Left cardiac atrium (tissue), 4 donors: ENCODE measurements at places on chromosomes 4 and X. TPM values are rescaled to one million over a fixed set of nuclear protein-coding genes. Genes with fewer than 3 reads are reported as not detected.
A peak's percentile ranks its signal among the peaks of the same experiment; 100 is the strongest.

- no peak for DNase-seq
These were observed 18.9 kb upstream of the GPR101 start for GRCh38 chrX:137052643-137053235.

The GC gene
- total RNA-seq: not detected

- DNase-seq: no peak
These were observed 37.3 kb downstream of the TSC22D3 start for GRCh38 chrX:107738272-107738671.

The CCDC158 gene
- total RNA-seq: 0.62 TPM

DNA sequence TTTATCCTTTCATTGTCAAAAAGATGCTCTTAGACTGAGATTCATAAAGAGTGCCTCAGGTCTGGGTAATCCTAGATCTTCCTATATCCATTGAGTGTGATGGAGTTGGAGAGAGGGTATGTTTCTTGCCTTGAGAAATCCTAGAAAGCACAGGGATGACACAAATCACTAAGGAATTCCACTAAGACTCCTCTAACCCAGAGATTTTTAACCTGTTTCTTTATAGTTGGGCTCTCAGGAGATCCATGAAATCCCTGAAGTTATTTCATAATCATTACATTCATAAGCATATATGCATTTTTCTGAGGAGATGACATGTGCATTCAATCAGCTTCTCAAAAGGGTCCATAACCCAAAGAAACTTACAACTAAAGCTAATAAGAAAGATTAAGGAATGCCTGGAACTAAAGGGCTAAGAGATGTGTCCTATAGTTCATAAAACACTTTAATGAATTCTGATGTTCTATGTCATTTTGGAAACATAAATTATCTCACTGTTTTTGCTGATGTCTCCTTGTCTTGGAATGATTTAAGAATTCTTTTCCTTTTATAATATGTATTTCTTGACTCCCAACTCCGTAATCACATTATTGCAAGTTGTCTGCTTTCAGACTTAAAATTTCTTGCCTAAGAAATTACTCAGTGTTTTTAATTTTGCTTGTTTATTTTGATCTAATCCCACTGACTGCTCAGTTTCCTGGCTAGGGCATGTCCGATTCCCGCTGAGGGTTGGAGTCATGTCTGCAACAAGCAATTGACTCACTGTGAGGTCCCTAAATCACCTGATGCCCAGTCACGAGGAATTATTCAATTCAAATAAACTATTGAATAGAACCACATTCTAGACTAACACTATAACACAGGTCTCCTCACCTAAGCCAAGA, 2.8 kb upstream of the AMTN start:
- DNase-seq: no peak

DNA sequence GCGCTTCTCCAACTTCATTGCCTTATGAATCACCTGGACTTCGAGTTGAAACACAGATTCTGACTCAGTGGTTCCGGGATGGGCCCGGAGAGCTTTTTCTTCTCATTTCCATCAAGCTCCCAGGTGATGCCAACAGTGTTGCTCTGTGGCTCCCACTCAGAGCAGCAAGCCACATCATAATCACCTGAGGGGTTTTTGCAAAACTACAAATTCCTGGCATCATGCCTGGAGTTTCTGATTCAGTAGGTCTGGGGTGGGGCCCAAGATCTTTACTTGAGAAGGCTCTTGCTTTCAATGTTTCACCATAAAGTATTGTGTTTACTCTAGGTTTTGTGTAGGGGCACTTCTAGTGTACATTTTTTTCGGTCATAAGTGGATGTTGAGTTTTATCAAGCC, 7.0 kb downstream of the MTM1 start:
- no peak for DNase-seq

GRCh38 chr4:168766604-168767316, 243.3 kb downstream of the CBR4 start:
- no peak for DNase-seq

The HSD17B13 gene
- 0.18 TPM for total RNA-seq

The STEEP1 gene
- 13.1 TPM for total RNA-seq

DNA sequence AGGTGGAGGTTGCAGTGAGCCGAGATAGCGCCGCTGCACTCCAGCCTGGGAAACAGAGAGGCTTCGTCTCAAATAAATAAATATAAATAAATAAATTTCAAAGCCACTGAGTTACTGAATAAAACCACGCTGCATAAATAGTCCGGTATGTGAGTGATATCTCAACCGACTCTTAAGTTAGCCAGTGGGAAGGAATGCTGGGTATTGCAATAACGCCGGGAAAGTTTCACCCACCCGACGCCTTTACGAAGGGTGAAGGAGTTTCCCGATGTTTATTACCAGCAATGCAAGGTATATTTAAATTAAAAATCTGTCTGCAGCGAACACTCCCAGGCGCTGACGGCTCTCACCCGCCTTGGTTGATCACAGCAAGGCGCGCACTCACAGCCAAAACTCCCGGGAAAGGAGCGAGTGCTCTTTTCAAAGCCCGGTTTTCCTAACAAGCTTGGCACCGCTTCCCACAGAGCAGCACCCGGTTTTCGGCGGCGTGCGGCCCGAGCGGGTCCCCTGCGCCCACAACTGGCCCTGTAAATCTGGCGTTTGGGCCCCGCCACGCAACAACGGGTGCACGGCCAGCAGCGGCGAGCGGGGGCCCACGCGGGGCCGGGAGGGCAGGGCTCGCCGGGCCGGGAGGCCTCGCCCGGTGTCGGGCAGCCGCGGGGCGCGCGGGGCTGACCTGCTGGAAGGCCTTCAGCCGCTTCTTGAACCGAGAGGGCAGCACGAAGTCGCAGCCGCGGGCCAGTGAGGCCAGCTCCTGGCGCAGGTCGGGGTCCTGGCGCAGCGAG, 13.7 kb downstream of the PPP2R3B start:
- no peak for DNase-seq

GRCh38 chrX:110120025-110120424, 117.1 kb downstream of the TMEM164 start:
- no peak for DNase-seq

- DNase-seq: peak; percentile 20
These were observed 292.6 kb upstream of the KLF3 start for GRCh38 chr4:38371391-38371851.

- no peak for DNase-seq
These were observed 210.8 kb downstream of the SPOCK3 start for GRCh38 chr4:167023364-167023925.

DNA sequence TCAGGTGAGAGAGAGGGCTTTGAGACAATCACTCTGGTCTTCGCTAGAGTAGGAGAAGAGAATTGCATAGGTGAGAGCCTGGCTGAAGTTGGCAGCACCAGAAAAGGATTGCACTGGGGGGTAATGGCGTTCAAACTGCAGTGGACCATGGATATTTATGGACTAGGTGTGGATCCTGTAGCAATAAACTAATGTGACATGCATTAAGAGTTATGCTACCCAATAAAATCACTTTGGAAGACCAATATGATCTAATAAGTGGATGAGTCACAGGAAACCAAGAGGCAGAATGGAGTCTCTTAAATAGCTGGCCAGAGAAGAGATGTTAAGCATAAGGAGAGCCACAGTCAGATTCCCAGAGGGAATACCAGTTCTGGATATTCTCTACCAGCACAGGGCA, 259.8 kb downstream of the FBXO8 start:
- DNase-seq: no peak

The F9 gene
- total RNA-seq: not detected

- DNase-seq: peak; percentile 24
These were observed 474.3 kb upstream of the FTHL17 start for GRCh38 chrX:31546126-31546525.

- DNase-seq: no peak
These were observed 44.1 kb upstream of the FRMD7 start for GRCh38 chrX:132171881-132172280.

- DNase-seq: no peak
These were observed 44.2 kb upstream of the ZNF827 start for GRCh38 chr4:145982791-145983190.

The PCDH19 gene
- 0.76 TPM for total RNA-seq

GRCh38 chr4:100129774-100130173, 60.5 kb downstream of the DDIT4L start:
- no peak for DNase-seq

DNA sequence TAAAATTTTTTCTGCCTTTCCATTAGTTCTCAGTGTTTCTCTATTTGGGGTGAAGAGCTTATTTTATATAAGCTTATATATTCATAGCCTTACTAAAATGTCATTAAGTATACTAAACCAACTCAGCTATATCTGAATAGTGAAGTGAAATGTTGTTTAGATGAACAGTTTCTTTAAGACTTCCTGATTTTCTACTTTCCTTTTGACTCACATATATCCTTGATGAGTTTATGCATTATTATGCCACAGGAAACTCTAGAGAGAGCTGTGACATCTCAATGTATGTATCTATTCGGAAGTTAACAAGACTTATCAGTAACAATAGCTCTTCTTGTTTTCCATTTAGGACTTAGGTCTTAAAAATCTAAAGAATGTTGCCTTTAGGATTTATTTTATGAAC, 1491.8 kb upstream of the IGFBP7 start:
- DNase-seq: no peak

The NCAPG gene
- total RNA-seq: 1.8 TPM

The PRSS12 gene
- not detected for total RNA-seq

The RWDD4 gene
- total RNA-seq: 14.7 TPM

The DDX53 gene
- not detected for total RNA-seq

GRCh38 chr4:14910411-14910810, 91.9 kb upstream of the CPEB2 start:
- no peak for DNase-seq

The CXCL3 gene
- 1.8 TPM for total RNA-seq

DNA sequence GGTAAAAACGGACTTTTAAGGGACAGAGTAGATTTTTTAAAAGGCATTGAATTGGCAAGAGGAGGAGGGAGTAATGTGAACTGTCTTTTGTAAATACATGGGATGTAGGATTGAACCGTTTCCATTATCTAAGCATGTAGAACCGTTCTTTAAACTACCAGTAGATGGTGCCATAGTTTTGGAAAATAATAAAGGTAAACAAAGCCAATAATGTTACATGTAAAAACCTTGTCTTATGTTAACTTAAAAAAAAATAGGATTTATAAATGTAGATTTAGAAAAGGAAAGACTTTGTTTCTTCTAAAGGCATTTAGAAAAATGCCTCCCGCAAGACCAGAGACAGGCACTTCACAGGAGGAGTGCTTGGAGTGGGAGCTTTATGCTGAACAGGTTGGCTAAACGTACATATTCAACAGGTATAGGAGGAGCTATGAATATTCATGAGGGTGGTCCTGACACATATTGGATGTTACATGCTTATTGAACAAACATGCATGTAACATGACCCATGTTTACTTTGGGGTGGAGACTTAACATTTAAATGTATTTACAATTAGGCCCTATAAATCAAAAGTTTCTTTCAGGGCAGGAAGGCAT, 45.5 kb upstream of the FAM241A start:
- no peak for DNase-seq

- no peak for DNase-seq
These were observed 23.6 kb upstream of the GPRASP1 start for GRCh38 chrX:102627640-102628039.

DNA sequence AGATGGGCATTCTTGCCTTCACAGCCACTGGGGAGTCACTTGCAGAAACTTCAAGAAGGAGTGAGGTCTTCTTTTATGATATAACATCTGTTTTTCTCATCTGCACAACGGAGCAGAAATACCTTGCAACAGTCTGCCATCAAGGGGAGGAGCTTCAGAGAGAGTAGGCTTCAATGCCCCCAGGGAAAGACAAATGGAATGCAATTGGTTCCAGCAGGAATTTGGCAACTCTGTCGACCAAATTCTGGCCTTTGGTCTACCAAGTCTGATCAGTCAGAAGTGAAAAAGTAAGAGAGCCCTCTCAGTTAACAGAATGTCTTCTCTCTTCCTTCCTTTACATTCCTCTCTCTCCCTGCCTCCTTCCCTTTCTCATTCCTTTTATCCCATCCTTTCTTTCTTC, 229.3 kb downstream of the IDS start:
- no peak for DNase-seq

- DNase-seq: no peak
These were observed 41.0 kb downstream of the AMELX start for GRCh38 chrX:11334165-11334564.

The GPRIN3 gene
- 5.3 TPM for total RNA-seq

DNA sequence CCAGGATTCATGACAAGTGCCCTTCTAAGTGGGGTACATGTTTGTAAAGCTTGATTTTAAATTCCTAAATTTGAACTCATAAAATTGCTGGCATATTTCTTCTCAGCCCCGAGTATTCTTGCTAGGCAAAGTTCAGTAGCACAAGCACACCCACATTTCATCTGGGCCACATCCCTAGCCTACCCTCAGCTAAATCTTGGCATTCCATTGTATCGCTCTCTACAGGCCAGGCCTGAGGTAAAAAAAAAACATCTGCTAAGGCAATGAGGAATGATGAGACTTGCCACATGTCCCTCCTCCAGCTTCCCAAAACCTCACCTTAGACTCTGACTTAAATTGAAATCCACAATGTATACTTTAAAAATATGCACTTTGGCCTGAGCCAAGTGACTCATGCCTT, 51.4 kb upstream of the VCX3B start:
- no peak for DNase-seq

- no peak for DNase-seq
These were observed 116.2 kb downstream of the CDS1 start for GRCh38 chr4:84699001-84699671.

The HS3ST1 gene
- total RNA-seq: 1.9 TPM

DNA sequence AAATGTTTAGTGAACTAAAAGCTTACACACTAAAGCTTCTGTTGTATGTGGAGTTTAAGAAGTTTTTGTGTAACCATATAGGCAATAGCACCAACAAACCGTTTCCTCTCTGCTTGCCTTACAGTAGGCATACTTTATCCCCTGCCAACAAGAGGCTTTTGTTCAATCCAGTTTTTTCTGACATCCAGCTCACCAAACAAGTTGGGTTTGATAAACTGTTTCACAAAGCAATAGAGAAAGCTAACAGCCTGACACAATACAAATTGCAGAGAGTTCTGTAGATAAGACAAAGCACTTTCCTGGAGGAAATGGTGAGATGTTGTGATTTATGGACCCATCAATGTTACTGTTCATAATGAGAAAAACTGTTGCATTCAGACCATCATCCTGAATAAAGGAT, 53.8 kb downstream of the PACRGL start:
- no peak for DNase-seq

GRCh38 chrX:52265713-52266112, 81.0 kb downstream of the MAGED4 start:
- DNase-seq: no peak

GRCh38 chr4:127417885-127418535, 214.7 kb upstream of the INTU start:
- no peak for DNase-seq

The RHOXF2 gene
- not detected for total RNA-seq

DNA sequence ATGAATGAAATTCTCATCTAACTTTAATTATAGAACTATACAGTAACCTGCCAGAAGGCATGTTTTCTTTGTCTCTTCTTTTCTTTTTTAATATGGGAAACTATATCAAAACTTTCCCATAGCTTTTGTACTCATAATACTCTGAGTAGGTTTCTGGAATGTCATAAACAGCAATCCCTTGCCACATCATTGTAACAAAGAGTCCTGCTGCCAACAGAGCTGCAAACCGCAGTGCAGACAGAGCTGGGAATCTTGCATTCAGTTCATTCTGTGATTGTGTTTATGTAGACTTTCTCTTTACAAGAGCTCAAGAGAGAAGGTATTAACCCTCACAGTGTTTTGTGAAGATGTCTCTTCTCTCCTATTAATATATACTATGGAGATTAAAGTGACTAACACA, 304.4 kb upstream of the SLIT2 start:
- no peak for DNase-seq
